Activated CD4-positive, alpha-beta T cell treated with anti-CD3 and anti-CD28 coated beads, Interleukin-2, amount 10 ng/mL, durations not matched to agents 7 days and 5 days (primary cell): ENCODE measurements at places on chromosomes 12 and 14. TPM values are rescaled to one million over a fixed set of nuclear protein-coding genes. Genes with fewer than 3 reads are reported as not detected.

SUOX gene
- total RNA-seq: 3.5 TPM

HIP1R gene
- 32.7 TPM for total RNA-seq

MAPKAPK5 gene
- 47.6 TPM for total RNA-seq

RPS6KL1 gene
- 4.6 TPM for total RNA-seq

KRT79 gene
- not detected for total RNA-seq

ESR2 gene
- not detected for total RNA-seq

DNA sequence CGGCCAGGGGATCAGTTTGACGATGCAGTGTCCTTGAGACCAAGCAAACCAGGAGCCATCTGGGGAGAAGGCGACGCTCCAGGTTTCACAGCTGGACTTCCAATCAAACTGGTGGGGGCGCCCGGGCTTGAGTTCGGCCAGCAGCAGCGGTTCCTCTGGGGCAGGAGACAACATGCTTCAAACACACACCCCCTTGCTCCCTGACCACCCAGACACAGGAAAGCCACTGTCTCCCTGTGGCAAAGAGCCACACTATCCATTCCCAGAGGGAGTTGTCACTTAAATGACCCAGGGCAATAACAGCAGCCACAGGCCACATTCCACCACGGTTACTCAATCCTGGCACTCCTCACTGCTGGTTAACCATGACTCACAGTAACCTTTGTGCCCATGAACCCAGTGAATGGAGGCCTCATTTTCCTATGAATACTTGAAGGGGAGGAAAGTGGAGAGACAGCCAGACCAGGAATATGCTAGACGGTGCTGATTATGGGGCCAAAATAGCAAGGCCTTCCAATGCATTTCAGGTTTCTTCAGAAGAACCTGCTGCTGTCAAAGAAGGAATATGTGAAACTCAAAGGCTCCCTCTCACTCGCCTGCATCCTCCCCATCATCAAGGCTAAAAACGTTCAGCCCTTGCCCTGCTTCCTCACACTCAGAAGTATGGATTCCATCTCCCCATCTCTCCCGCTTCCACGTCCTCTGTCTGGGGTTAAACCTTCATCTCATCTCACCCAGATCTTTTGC is 8.5 kb downstream of the WSB2 start:
- H3K36me3 ChIP-seq: peaks cover 27% of the 10 kb centered on the region
- no peak for DNase-seq
- H3K27ac ChIP-seq: no peak overlapping the region
- H3K27me3 ChIP-seq: no peaks in the 10 kb centered on the region
- H3K4me3 ChIP-seq: no peak overlapping the region
- peaks cover 15% of the 10 kb centered on the region for H3K4me1 ChIP-seq

- H3K27me3 ChIP-seq: no peaks in the 10 kb centered on the region
- no peak overlapping the region for H3K27ac ChIP-seq
- H3K4me1 ChIP-seq: no peaks in the 10 kb centered on the region
- no peak for DNase-seq
- no peak overlapping the region for H3K4me3 ChIP-seq
- H3K36me3 ChIP-seq: no peaks in the 10 kb centered on the region
These were observed 128.9 kb upstream of the SOX5 start for GRCh38 chr12:24078318-24078765.

DNA sequence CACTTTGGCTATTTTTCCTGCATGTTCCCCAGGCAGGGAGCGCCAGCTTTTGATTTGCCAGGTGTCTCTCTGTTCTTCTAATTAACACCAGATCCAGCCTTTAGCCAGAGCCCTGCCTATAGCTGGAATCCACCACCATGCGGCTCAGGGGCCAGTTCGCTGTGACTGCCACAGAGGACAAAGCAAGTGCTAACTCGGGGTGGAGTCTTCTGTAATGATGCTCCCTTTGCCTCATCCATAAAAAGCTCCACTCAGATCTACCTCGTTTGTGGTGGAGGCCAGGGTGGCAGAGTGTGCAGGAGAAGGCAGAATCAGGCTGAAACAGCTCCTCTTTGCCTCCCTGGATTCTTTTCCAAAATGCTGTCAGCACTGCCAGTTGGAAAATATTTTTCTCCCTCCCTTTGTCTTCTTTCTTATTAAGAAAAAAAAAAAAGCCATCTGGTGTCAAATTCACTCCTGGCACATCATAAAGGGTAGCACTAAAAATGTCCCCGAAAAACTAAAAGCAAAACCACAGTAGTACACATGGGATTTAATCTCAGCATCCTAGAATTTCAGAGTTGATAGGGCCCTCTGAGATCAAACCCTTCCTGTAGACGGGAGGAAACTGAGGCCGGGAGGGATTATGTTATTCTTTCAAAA is 18.0 kb upstream of the CTDSP2 start:
- no peak for DNase-seq
- peak overlapping the region; percentile 70 for H3K27ac ChIP-seq
- peak overlapping the region; percentile 46 for H3K4me3 ChIP-seq
- H3K4me1 ChIP-seq: peaks cover 7% of the 10 kb centered on the region
- peaks cover 13% of the 10 kb centered on the region for H3K27me3 ChIP-seq

GRCh38 chr12:56941299-56942017 is 7.2 kb upstream of the SDR9C7 start:
- H3K4me3 ChIP-seq: no peak overlapping the region
- no peak for DNase-seq
- no peaks in the 10 kb centered on the region for H3K36me3 ChIP-seq
- no peak overlapping the region for H3K27ac ChIP-seq

DNA sequence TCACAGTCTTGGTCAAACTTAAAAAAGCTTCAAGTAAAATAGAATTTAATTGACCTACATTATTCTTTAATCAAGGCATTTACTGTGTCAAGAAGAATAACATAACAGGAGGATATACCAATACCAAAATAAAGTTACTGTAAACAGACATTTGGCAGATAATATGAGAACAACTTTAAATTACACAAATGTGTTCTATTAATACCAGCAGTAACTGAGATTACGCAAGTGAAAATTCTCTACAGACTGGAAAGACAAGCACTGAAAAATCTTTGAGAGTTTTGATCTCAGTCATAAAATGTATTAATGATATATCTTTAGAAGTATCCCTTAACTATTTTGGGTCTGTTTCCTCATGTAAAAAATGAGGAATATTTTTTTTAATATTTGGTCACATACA is 169.2 kb upstream of the SOX5 start:
- no peak for DNase-seq
- no peak overlapping the region for H3K27ac ChIP-seq
- no peaks in the 10 kb centered on the region for H3K36me3 ChIP-seq
- H3K4me3 ChIP-seq: no peak overlapping the region
- no peaks in the 10 kb centered on the region for H3K4me1 ChIP-seq

DNA sequence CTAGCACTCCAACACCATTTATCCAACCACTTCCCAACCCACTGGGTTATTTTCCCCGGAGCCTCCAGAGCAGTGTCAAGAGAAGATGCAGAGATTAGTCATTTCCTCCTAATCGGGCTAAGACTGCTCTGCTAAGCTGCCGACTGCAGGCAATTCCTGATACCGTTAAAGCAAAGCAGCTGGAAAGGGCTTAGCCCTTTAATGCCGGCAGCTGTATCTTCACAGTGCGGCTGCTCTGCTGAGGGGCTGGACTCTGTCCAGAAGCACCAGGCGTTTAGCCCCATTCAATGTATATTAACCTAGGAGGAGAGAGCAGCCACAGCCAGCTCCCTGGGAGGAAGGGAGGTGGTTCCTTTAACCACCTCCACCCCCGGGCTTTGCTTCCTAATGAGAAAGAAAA is 11.1 kb downstream of the AQP6 start:
- H3K27me3 ChIP-seq: no peaks in the 10 kb centered on the region
- no peak overlapping the region for H3K27ac ChIP-seq
- no peak overlapping the region for H3K4me3 ChIP-seq
- DNase-seq: no peak
- H3K36me3 ChIP-seq: peaks cover 30% of the 10 kb centered on the region

DNA sequence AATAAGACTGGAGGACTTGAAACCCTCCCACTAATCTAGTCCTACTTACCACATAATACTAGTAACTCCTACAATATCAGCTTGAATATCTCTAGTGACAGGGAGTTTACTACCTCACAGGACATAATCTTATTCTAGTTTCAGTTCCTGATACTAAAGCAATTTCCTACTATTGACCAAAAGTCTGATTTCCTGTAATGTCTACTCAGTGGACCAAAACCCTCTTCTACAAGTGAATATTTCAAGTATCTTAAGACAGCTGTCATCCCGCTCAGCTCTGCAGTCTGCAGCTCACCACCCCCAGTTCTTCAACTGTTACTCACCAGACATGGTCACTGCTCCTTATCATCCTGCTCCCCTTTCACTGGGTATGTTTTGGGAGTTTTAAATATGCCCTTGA is 70.8 kb upstream of the TMCC3 start:
- no peak overlapping the region for H3K27ac ChIP-seq
- H3K36me3 ChIP-seq: no peaks in the 10 kb centered on the region
- peaks cover 1% of the 10 kb centered on the region for H3K27me3 ChIP-seq
- DNase-seq: no peak
- no peak overlapping the region for H3K4me3 ChIP-seq

DNA sequence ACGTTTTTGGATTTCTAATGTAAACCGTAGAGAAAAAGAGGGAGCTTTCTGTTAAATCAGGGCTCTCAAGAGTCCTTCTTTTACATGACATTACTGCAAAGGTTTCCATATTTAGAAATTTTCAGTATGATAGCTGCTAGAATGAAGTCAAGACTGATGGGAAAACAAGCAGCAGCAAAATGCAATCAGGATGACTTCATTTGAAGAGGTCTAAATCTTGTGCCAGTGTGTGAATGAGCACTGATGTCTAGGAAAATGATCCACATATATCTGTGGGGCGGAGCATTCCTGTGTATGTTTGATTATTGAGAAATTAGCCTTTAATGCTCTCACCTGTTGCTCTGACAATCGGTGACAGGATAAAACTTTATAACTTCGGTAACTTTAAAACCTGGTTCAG is 73.6 kb downstream of the GRIP1 start:
- H3K4me1 ChIP-seq: no peaks in the 10 kb centered on the region
- H3K4me3 ChIP-seq: no peak overlapping the region
- H3K27me3 ChIP-seq: peaks cover 3% of the 10 kb centered on the region
- no peaks in the 10 kb centered on the region for H3K36me3 ChIP-seq
- H3K27ac ChIP-seq: no peak overlapping the region

GRCh38 chr12:68491204-68491960 is 119.3 kb upstream of the RAP1B start:
- H3K4me3 ChIP-seq: no peak overlapping the region
- H3K36me3 ChIP-seq: no peaks in the 10 kb centered on the region
- no peaks in the 10 kb centered on the region for H3K27me3 ChIP-seq

- no peaks in the 10 kb centered on the region for H3K27me3 ChIP-seq
- peaks cover 4% of the 10 kb centered on the region for H3K4me1 ChIP-seq
- DNase-seq: no peak
- no peak overlapping the region for H3K4me3 ChIP-seq
- H3K36me3 ChIP-seq: peaks cover 4% of the 10 kb centered on the region
These were observed 73.2 kb downstream of the IPO8 start for GRCh38 chr12:30622509-30622908.

DNA sequence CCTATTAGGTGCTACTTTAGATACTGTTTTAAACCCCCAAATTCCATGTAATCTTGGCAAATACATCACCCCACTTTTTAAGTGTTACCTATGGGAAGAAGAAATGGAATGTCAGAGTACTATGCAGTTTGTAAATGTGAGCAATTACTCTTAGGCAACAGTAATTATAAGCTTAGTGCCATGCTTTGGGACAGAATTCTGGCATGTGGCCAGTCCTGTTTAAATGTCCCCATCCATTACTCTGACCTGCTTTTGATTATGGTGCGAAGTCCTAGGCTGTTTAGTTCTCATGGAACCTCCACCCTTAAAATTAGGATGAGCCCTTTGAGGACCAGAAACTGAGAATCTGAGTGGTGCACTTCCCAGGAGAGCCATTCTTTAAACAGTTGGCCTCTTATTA is 321.4 kb upstream of the RGS6 start:
- no peak overlapping the region for H3K27ac ChIP-seq
- peaks cover 6% of the 10 kb centered on the region for H3K36me3 ChIP-seq
- no peak for DNase-seq
- peaks cover 14% of the 10 kb centered on the region for H3K4me1 ChIP-seq
- H3K4me3 ChIP-seq: no peak overlapping the region

- H3K4me1 ChIP-seq: no peaks in the 10 kb centered on the region
- H3K36me3 ChIP-seq: no peaks in the 10 kb centered on the region
- H3K27ac ChIP-seq: no peak overlapping the region
- no peaks in the 10 kb centered on the region for H3K27me3 ChIP-seq
- DNase-seq: no peak
These were observed 166.6 kb downstream of the KTN1 start for GRCh38 chr14:55746558-55746957.

- H3K4me3 ChIP-seq: no peak overlapping the region
- no peaks in the 10 kb centered on the region for H3K4me1 ChIP-seq
- DNase-seq: no peak
- peaks cover 11% of the 10 kb centered on the region for H3K27me3 ChIP-seq
These were observed 552.6 kb upstream of the ATP2B1 start for GRCh38 chr12:90261283-90261682.

- no peak overlapping the region for H3K4me3 ChIP-seq
- no peak for DNase-seq
- no peak overlapping the region for H3K27ac ChIP-seq
- peaks cover under 1% of the 10 kb centered on the region for H3K36me3 ChIP-seq
- H3K27me3 ChIP-seq: no peaks in the 10 kb centered on the region
- no peaks in the 10 kb centered on the region for H3K4me1 ChIP-seq
These were observed 141.5 kb downstream of the CAND1 start for GRCh38 chr12:67410667-67411067.

GRCh38 chr12:115223991-115224390 is 540.0 kb upstream of the TBX3 start:
- no peaks in the 10 kb centered on the region for H3K4me1 ChIP-seq
- no peak overlapping the region for H3K27ac ChIP-seq
- H3K4me3 ChIP-seq: no peak overlapping the region
- H3K27me3 ChIP-seq: no peaks in the 10 kb centered on the region
- no peak for DNase-seq
- no peaks in the 10 kb centered on the region for H3K36me3 ChIP-seq

DNA sequence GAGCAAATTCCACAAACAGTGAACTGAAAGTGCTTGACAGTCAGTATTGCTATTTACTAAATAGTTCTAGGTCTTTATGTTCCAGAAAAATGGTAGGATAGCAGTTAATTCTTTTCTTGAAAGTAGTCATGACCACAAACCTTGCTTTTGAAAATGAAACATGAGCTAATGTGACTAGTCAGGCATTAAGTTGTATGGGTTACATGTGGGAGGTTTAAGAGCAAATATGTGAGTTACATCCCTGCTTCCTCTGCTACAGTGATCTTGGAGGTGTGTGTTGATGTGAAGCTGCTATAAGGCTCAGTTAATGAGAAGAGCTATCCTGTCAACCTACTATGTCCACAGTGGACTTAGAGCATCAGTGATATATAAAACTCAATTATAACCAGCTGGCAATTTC is 741.6 kb downstream of the FSCB start:
- no peaks in the 10 kb centered on the region for H3K36me3 ChIP-seq
- H3K27me3 ChIP-seq: no peaks in the 10 kb centered on the region
- no peak for DNase-seq
- no peak overlapping the region for H3K4me3 ChIP-seq
- no peaks in the 10 kb centered on the region for H3K4me1 ChIP-seq

GRCh38 chr12:852864-853263 is 96.6 kb downstream of the RAD52 start:
- peaks cover 17% of the 10 kb centered on the region for H3K4me1 ChIP-seq
- no peak overlapping the region for H3K4me3 ChIP-seq
- H3K27me3 ChIP-seq: no peaks in the 10 kb centered on the region
- no peak overlapping the region for H3K27ac ChIP-seq

GRCh38 chr12:103840462-103840875 is 565 bp downstream of the NT5DC3 start:
- peaks cover 18% of the 10 kb centered on the region for H3K4me1 ChIP-seq
- peak overlapping the region; percentile 78 for H3K4me3 ChIP-seq
- no peak for DNase-seq
- H3K36me3 ChIP-seq: no peaks in the 10 kb centered on the region
- H3K27me3 ChIP-seq: peaks cover 14% of the 10 kb centered on the region
